GDM1 (cell line): ENCODE measurements at places on chromosomes 7 and 10.

DNA sequence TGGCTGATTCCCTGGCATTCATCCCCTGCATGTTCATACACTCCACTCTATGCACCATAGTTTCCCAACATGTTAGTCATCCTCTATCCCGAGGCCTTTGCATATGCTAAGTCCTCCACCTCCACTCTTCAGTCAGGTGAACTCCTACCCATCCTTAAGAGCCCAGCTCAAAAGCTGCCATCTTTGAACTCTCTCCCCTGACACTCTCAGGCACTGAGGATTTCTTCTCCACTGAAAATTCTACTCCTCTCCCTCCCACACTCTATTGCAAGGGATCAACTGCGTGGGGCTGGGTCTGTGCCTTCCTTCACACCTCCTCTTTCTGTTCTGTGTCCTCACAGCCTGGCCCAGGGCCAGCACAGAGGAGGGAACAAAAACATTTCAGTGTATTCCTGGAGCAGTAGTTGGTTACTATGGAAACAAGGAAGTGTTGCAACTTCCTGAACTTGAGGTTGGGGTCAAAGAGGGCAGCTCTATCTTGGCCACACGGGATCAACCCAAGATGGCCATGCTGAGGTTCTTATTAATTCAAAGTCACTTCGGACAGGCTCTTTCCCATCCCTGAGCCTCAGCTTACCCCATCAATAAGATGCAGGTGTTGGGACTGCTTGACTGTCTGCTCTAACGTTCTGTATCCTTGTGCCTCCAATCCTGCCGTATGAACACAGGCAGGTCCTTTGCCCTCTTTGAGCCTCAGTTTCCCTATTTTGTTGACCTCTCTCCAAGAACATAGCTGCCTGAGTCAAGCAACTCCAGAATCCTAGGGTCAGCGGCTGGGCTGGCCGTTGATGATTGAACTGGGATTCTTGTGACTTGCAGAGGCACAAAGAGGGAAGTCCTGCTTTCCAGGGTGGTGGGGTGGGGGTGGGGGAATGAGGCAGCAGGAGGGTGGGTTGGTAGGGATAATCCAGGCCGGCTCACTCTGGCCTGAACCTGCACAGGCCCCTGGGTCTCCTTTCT lies 15.5 kb downstream of the ZMIZ1 start:
- DNase-seq, result peak; percentile 78

DNA sequence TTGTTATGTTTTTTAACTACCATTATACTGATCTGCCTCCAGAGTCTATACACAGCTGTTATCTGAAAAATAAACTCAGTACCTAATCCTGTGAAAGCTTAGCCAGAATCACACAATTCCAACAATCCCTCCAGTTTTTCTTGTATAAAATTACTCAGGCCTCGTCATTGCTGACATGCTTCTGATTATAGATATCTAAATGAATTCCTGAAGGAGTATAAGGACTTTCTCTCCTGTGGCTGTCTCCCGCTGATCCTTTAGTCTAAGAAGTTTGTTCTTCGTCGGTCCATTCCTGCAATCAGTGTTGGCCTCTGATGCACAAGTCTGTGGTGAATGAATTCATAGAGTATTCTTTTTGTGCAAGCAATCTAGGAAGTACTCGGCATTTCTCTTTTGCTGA lies 288.9 kb upstream of the SEMA3C start:
- no peak for DNase-seq

DNA sequence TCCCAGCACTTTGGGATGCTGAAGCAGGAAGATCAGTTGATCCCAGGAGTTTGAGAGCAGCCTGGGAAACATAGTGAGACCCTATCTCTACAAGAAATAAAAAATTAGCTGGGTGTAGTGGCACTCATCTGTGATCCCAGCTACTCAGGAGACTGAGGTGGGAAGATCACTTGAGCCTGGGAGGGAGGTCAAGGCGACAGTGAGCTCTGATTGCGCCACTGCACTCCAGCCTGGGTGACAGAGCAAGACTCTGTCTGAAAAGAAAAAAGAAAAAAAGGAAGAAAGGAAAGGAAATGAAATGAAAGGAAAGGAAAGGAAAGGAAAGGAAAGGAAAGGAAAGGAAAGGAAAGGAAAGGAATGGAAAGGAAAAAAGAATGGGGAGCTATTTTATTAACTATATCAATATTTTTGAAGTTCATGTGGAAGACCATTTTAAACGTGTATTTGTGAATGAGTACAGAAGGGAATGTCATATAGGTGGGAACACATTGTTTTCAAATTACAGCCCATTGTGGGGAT lies 7.1 kb upstream of the IFIT2 start:
- DNase-seq, result no peak

DNA sequence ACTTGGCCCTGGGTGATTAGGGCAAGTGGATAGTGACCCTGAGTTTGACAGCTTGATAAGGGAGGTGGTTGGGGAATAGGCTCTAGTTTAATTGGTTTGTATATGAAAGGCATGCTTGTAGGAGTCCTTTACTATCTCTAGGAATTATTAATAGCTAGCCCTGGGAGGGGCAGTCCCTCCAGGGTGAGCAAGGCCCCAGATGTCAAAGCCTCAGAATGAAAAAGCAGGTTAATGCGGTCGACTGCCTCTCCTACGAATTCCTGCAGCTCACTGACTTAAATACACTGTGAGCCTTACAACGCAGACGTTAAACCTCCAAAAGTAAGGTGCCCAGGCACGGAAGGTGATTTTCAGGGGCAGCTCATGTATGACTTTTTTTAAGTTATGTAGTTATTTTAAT lies 5.2 kb upstream of the BTBD16 start:
- DNase-seq, result no peak

- no peak for DNase-seq
Observed at GRCh38 chr7:44278451-44279161, 46.8 kb downstream of the CAMK2B start.

GRCh38 chr7:89770161-89770560 lies 384.1 kb upstream of the STEAP1 start:
- DNase-seq, result no peak

DNA sequence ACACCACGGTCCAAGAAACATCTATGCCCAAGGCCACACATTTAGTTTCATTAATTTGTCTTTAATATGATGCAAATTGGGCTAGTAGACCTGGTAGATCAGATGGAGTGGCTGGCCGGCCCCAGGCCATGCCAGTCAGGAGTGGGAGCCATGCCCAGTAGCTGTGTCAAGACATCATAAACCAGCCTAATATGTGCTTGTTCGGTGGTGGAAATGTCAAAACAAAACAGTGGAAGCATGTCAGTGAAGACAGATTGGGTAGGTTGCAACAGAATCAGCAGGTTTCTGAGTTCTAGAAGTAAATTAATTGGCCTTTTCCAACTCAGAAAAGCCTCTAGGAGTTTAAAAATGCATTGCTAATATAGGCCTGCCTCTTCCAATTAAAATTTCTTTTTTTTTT lies 124.7 kb downstream of the NRP1 start:
- DNase-seq, result no peak

- DNase-seq, result no peak
Observed at GRCh38 chr7:64879086-64879730, 23.9 kb upstream of the ZNF273 start.

DNA sequence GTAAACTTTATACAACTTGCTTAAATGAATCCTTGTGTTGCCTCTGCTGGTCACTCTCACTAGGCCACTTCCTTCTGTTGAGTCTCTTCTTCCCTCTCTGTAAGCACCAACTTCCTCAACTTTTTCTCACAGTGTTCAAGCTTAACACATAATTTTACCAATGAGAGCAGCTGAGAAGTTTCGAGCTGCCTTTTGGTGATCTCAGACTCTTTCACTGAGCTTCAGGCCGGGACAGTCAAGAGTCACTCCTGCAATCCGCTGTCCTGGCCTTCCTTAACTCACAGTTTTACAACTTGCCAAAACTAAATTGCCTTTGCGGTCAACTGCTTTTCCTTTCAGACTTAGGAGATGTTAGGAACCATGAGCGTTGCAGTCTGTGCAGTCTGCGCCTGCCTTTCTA lies 47.4 kb downstream of the PRPF18 start:
- DNase-seq, result no peak

DNA sequence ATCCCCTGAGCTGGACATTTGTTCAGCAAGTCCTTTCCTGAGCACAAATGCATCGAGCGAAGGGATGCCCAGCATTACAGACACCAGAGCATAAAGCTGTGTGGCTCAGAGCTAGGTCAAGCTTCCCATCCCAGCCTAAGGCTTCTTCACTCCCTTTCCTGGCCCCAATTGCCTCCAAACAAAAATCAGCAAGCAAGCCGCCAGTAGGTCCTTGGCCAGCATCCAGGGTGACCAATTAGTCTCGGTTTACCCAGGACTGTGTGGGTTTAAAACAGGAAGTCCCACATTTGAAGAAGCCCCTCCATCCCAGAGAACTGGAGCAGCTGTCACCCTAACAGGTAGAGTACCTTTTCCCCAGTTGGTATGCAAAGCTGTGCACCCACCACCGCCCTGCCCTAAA lies 51.2 kb downstream of the PRKAG2 start:
- no peak for DNase-seq

DNA sequence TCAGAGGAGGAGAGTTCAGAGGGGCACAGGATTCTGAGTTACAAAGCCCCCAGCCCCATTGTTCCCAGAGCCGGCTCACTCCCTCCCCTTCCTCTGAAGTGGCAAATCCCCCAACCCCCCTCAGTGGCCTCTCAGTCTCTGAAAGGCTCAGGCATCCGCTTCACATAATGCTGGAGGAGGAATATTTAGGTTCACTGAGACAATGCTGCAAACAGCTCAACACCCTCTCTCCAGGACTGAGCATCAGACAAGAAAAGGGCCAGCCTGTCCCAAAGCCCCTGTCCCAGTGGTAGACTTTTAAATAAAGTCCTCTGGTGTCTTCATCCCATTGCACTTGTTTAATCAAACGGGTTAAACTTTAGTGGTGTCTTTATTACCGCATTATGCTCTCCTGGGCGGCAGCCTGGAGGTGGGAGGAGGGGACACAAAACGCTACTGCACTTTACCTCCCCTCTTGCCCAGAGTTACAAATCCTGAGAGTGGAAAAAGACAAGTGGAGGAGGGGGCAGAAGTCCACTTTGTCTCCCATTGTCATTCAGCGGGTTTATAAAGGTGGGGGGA lies 257.9 kb downstream of the FGFR2 start:
- DNase-seq, result no peak

- DNase-seq, result no peak
Observed at GRCh38 chr7:6218329-6218728, 54.1 kb downstream of the CYTH3 start.

GRCh38 chr7:43856996-43857395 lies 12.3 kb downstream of the MRPS24 start:
- DNase-seq, result no peak

DNA sequence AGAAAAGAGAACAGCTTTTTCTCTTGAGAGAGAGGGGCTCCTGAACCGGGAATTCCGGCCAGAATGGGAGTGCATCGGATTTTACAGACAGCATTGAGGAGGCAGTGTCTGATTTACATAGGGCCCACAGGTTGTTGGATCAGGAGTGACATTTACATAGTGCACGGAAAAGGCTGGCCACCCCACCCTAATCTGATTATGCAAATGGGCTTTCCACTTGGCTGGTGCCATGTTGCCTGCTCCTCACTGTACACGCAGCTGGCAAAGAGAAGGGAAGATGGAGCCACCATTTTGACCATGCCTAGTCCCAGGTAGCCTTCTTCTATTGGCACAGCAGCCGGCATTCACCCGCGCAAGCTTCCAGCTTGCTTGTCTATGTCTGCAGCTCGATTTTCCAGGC lies 77.5 kb upstream of the FAM171A1 start:
- no peak for DNase-seq

- DNase-seq, result no peak
Observed at GRCh38 chr7:131586759-131587158, 30.3 kb upstream of the PODXL start.

DNA sequence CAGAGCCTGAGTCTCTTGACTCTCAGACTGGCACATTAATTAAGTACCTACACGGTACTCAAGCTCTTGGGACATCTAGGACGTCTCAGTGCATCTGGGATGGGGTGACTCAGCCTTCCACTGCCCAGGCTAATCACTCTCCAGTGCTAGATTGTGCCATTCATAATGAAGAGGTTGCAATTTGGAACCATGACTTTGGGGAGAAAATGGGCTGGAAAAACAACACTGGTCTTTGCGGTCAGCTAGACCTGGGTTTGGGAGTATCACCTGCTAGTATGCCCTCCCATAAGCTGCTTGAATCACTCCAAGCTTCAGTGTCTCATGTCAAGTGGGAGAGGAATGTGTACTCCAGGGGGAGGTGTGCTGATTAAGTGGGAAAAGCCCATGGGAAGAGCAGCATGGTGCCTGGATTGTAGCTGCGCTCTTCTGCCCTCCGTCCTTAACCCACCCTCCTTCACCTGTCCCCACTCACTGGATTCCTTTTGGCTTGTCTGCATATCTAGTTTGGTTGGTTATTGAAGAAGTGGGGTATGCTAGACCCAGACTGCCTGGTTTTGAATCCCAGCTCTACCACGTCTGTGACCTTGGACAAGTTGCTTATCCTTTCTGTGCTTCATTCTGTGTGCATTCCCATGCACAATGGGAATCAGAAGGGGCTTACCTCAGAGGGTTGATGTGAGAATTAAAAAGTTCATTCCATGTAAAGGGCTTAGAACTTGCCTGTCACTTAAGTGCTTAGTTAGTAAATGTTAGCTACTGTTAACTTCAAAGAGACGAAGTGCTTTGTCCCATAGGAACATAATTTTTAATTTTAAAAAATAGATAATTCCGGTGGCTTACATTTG lies 3.8 kb downstream of the NFE2L3 start:
- no peak for DNase-seq

DNA sequence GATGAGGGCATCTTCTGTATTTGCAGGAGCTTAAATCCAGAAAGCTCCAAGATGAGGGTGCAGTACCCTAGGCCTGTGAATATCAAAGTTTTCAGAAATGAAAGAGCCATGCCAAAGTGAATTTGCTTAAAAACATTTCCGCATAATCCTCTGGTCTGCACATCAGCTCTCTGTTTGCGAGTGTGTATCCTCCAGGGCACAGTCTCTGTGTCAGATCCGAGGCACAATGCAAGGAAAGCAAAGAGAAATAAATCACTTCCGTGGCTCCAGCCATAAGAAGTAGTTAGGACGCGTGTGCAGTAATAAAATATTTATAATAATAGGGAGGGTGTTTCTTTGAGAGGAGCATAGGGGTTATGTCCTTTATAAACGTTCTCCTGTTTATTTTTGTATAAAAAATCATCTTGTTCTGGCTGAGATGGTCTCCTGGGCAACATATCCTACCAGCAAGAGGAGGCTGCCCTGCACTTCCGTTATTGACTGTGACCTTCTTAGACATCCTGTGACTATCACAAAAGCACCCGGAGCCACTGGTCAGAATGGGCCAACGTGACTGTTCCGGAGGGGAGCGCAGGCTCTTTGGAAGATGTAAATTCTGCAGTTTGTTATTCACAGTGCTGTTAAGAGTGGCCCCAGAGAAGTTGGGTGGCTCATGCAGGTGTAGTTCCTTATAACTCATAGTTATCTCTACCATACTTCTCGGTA lies 667.6 kb upstream of the FOXK1 start:
- no peak for DNase-seq

- DNase-seq, result no peak
Observed at GRCh38 chr7:30660331-30661255, 21.7 kb downstream of the CRHR2 start.

- no peak for DNase-seq
Observed at GRCh38 chr10:72812753-72813430, 80.6 kb upstream of the OIT3 start.
